ENCODE measurements at places on chromosomes 5 and 9. TPM values are rescaled to one million over a fixed set of nuclear protein-coding genes. Genes with fewer than 3 reads are reported as not detected.

GRCh38 chr5:15683332-15683731, 183.4 kb downstream of the FBXL7 start:
- DNase-seq: no peak

DNA sequence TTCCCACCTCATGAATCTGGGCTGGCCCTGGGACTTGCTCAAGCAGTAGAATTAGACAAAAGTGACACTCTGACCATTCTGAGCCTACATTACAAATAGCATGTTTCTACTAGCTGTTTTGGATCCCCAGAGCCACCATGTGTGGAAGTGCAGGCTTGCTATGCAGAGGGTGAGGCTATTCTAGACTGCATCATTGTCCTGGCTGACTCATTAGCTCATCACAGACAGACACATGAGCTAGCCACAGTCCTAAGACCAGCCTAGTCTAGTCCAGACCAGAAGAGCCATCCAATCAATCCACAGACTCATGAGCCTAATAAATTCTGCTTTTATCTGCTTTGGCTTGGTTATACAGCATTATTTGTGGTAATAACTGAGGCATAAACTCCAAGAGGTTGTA, 351.9 kb downstream of the PRELID2 start:
- DNase-seq: peak; percentile 42

DNA sequence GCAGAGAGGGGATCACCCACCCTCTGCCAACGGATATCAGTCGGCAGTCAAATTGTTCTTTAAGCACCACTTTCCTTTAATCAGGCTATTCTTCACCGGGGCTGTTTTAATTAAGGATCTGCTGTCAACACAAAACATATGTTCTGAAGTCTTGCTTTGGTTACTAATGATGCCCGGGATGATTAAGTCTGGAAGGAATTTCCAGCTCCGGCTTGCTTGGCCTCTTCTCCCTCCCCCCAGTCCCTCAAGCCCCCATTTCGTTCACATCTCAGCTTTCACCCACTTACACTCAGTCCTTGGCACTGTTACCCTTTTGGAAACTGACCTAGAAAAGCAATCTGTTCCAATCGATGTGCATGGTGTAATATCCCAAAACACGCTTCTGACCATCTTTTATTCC, 74.7 kb downstream of the MSX2 start:
- DNase-seq: peak; percentile 10

GRCh38 chr5:176732306-176732705, 78.1 kb upstream of the UNC5A start:
- no peak for DNase-seq

- no peak for DNase-seq
These were observed 126.9 kb upstream of the ANKH start for GRCh38 chr5:14998491-14998890.

DNA sequence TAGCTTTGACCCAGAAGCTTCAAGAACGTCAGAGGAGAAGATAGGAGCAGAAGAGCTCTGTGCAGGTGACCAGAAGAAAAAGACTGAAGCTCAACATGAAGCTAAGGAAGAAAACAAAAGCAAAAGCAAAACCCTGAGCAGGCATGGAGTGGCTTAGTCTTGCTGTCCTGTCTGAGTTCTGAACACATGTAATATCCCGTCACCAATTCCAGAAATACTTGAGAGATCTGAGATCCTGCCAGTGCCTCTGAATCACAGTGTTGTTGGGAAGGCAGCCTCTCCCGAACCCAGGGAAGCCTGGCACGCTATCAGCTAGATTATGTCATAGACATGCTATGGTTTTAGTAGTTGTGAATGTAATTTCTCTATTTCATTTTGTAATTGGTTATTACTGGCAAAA, 235.7 kb downstream of the ICE1 start:
- DNase-seq: peak; percentile 31

- peak; percentile 54 for DNase-seq
These were observed 293.3 kb downstream of the FANCC start for GRCh38 chr9:95024097-95024671.

DNA sequence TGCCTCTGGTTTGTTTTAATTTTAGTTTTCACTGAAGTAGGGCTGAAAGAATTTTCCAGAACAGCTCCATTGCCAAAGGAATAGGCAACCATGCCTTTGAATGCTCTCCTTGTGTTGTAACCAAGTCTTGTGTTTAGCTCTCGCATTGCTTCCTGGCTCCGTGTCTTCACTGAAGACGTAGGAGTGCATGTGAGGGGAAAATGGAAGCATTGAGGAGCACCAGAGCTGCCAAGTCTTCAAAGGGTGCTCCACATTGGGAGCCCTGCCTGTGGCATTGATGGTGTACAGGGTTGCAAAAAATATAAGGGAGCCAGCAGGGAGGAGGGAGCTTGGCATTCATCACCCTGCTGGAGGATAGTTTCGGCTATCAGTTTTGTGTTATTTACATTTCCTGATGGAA, 86.6 kb downstream of the NTRK2 start:
- DNase-seq: no peak

DNA sequence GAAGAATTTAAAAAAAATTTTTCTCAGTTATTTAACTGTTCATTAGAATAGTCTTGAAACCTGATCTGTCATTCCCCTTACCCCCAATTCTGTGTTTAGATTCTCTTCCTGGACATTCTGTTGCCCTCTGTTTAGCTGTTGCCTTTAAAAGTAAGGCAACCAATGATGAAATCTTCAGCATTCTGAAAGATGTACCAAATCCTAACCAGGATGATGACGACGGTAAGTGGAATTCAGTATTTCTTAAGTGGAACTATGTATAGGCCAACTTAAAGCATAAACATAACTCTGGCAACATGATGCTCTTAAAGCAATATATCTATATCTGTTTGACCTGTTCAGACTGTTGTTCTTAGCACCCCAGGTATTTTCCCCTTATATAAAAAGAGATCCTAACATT, 27.2 kb downstream of the NCBP1 start:
- peak; percentile 65 for DNase-seq

DNA sequence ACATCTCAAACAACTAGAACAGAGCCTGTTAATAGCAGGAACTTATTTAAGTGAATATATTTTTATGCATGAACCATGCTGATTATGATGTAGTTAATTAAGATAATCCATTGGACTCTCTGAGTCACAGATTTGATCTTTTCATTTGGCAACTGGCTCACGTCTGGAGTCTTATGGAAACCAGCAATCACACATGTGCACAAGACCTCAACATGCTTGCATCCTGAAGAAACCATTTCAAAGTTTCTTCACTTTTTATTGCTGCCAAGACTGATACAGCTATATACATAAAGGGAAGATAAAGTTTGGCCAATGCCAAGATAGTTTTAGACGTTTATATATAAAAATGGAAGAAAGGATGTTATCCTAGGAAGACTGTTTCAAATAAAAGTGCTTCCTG, 13.3 kb upstream of the C9 start:
- DNase-seq: no peak

GRCh38 chr9:118670011-118670953, 699.0 kb downstream of the BRINP1 start:
- no peak for DNase-seq

DNA sequence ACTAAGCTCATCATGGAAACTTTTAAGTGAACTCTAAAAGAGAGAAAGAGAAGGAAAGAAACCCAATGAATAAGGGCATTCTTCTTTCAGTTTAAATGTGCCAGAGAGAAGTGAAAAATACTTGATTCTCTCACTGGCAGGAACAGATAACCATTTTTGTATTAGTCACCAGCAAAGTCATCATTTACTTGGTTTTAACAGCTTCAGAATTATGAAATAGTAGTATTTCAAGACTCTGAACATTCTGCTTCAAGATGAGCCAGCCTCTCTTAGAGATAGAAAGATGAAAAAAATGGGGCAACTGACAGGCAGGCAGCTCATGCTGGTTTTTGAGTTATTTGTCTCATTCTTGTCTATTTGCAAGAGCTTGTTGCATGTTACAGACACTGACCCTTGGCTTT, 103.5 kb downstream of the GCNT1 start:
- peak; percentile 83 for DNase-seq

DNA sequence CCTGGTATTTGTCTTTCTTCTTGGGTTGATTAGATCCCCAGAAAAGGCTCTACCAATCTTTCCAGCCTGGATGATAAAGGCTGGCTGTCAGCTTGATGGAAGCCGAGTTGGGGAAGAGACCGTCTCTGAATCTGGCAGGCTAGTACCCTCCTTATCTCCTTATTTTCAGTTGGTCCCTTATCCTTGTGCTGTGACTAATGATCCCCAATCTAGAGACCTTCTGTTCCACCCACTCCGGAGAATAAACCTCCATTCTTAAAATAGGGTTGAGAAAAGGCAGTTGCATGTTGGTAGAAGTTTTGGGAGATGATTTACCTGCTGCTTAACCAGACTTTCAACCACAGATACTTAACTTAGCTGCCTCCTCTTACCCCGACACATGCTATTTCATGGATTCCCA, 52.3 kb downstream of the PRKACG start:
- no peak for DNase-seq

DNA sequence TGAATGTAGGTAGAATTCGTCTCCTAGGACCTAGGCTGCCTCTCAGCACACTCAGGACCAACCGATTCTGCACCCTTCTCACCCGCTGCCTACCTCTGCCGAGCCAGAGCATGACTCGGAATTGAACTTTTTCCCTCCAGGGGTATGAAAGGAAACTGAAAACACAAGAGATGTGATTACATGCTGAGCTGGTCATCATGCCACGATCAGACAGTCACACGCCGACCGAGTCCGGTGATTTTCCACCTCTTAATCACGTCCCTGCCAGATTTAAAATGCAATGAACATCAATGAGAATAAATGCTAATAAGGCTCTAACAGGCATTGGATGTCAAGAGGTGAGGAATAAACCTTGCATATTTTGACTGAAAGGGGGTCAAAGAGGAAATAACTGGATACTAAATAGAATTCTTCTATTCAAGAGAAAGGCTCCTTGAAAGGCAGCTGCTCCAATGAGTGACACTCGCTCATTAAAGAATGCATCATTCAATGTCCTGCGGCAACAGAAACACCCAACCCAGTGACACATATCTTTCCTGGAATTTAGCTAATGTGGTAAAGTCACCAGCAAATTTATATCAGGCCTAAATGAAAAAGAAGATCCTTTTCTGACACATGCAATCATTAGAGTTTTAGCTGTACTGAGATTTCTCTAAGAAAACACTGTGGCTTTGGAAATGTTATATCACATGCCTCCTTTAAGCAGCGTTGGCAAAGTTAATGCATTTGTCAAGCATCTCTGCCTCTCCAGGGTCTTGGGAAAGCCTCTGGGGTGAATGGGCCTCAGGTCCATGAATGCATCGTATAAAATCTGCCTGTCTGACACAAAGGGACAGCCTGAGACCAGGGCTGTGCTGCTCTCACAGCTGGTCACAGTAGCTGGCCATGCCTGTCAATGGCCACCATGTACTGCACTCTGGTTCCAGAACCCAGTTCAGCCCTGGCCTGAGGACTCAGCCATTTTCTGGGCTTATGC, 128.7 kb downstream of the SPOCK1 start:
- DNase-seq: no peak

Gene NMUR2
- not detected for total RNA-seq

Gene SPINK7
- not detected for total RNA-seq

Gene CTXN3
- total RNA-seq: not detected

Data from fibroblast of villous mesenchyme (primary cell).